ENCODE measurements at places on chromosomes 16 and 17.

GRCh38 chr17:64061178-64061898, 40.9 kb upstream of the ICAM2 start:
- no peak for DNase-seq

GRCh38 chr16:67579686-67580085, 17.4 kb downstream of the CTCF start:
- no peak for DNase-seq

- no peak for DNase-seq
These were observed 9.3 kb upstream of the ADAMTS18 start for GRCh38 chr16:77444147-77444460.

DNA sequence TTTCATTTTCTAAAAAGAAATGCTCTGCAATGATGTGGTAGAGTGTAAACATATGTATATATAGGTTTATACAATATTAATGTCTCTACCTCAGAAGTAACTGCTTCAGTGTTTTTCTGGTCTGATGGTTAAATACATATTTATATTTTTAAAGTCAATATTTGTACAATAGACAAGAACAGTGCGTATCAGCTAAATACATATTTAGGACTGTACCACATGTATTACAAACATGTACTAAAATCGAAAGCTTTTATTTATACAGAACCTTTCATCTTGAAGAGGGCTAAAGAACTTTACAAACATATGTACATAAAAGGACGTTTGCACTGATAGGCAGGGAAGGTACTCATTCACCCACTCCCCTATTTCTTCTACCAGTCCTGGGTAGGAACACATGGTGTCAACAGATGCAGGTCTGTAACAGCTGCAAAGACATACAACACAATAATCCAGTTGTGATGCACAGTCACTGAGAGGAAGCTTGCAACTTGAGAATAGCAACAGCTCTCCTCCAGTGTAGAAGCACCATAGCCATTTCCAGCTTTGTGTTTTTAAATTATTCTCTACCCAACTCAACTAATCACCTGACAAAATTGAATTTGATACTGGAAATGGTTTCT, 206.9 kb upstream of the C17orf78 start:
- DNase-seq: no peak

- no peak for DNase-seq
These were observed 7.4 kb downstream of the GLIS2 start for GRCh38 chr16:4323071-4323844.

DNA sequence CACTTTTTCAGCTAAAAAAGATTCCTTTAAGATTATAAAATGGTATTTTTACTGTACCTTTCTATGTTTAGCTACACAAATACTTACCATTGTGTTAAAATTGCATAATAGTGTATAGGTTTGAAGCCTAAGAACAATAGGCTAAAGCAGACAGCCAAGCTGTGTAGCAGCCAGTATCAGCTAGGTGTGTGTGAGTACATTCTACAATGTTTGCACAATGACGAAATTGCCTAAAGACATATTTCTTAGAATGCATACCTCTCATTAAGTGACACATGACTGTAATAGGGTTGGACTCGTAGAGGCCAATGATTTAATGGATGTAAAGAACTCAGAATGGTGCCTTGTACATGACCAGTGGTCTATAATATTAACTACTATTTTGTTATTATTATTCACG, 1.9 kb upstream of the MT1B start:
- DNase-seq: no peak

DNA sequence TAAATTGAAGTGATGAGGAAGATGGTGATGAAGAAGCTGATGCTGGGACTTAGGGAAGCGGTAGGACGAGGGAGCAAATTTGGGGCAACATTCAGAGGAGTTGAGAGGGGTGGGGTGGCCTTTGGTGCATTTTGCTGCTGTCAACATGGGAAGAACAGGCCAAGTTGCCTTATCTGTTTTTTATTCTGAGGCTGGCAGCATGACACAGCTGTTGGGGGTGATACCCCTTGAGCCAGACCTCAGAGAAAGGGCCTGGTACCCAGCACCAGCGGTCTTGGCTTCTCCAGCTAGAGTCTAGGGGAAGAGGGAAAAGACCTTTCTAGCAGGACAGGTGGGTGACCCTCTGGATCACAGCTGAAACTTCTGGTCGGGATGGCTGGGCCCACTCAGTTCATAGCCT, 4.6 kb downstream of the IGFBP4 start:
- DNase-seq: no peak

GRCh38 chr16:4830408-4830807, 16.7 kb downstream of the GLYR1 start:
- no peak for DNase-seq

DNA sequence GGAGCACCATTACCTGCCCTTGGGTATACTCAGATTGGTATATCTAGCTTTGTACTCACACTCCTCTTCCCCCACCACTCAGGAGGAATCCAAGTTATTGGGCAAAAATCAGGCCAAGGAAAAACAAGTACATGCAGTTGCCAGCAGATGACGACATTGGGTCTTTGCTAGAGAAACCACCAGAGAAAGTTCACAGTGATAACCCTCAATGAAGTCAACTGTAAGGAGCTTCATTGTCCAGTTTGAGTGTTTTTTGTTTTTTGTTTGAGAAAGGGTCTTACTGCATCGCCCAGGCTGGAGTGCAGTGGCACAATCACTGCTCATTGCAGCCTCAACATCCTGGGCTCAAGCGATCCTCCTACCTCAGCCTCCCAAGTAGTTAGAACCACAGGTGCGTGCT, 34.6 kb upstream of the TOX3 start:
- no peak for DNase-seq

- no peak for DNase-seq
These were observed 56.3 kb upstream of the HAS3 start for GRCh38 chr16:69049146-69049545.

GRCh38 chr16:13435873-13436474, 484.0 kb upstream of the ERCC4 start:
- DNase-seq: no peak

GRCh38 chr17:82242698-82242976, 13.8 kb downstream of the SLC16A3 start:
- no peak for DNase-seq

GRCh38 chr16:20933589-20933988, 33.0 kb downstream of the LYRM1 start:
- DNase-seq: no peak

- no peak for DNase-seq
These were observed 12.0 kb upstream of the DEF8 start for GRCh38 chr16:89936508-89936907.

All from hematopoietic multipotent progenitor cell (in vitro differentiated cells).